ENCODE measurements at places on chromosomes 4 and X.

- no peak for DNase-seq
Measured at GRCh38 chrX:134623293-134624045, 34.8 kb downstream of the PLAC1 start.

DNA sequence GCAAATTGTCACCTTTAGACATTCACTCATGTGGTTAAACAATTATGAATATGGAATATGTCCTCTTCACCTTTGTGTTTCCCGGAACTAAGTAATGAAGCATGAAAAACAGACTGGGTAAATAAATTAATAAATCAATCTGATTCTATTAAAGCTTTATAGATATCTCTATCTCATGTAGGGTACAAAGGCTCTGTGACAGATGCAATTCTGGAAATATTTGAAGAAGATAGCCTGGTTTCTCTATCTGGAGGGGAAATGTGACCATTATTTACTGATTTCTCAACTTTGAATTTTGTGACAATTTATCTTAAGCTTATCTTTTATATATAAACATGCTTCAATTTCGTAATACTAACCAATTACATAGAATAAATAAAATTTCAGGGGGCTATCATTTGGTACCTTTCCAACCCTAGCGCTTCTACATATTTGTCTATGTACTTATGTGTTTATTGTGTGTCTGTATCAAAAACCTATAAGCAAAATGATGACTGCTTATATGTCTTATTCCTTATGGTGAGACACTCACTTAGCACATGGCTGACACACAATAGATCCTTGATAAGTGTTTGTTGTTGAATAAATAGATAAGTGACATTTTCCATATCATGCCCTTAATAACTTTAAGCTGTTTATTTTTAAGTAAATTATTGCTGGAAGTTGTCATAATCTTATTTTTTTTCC, 9.9 kb downstream of the CTSO start:
- DNase-seq = no peak

DNA sequence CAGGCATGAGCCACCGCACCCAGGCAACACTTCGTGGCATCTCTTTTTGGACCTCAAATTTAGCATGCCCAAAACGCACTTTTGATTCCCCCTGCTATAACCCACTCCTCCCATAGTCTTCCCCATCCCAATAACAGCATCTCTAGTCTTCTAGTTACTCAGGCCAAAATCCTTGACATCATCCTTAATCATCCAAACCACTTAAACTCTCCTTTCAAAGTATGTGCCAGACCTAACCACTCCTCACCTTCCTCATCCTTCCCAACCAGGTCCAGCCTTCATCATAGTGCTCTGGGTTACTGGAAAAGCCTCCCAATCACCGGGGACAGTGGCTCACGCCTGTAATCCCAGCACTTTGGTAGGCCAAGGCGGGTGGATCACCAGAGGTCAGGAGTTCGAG, 41.9 kb downstream of the AFAP1 start:
- no peak for DNase-seq

DNA sequence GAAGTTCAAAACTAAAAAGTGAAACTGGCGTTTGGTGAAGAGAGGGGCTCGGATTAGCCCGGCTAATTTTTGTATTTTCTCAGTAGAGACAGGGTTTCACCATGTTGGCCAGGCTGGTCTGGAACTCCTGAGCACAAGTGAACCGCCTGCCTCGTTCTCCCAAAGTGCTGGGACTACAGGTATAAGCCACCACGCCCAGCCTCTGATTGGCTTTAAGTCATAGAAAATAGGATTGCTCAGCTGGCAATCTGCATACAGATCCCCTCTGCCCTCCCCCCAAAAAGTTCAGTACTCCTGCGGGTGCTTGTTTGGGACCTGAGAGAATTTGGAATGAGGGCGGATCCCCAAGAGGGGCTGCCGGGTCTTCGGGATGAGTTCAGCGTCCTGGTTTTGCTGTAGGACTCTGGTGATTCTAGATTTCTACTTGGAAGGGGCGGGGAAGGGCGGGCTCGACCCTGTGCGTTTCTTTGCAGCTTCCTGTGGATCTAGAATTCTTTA, 537 bp upstream of the PRKX start:
- no peak for DNase-seq

DNA sequence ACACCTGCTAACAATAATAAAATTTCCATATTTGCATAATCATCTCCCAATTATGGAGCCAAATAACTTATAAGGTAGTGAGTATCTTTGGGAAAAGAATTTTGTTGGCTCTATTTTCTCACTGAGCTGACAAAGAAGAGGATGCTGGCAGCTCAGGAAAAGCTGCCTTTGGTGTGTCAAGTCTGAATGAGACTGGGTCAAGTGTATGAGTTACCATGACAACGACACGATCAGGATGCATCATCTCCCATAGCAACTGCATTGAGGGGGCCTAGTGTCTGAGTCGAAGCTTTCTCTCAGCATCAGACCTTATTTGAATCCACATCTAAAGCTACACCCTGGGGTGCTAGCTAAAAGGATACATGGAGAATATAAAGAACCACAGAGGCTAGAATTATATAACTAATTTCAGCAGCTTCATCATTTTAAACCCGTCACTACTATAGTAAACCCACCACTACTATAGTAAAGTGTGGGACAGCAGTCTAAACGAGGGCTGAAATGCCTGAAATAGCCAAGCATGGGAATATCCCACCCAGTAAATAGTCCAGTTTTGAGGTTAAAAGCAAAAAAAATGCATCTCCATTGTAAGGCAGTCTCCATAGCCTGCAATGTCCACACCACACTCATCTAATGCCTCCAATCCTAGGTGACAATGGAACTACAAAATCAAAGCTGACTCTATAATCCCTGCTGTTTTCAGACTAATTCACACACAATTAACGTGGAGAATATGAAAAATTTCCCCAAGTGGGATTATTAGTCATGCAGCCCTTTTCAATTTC, 16.0 kb downstream of the GSPT2 start:
- no peak for DNase-seq

- no peak for DNase-seq
Measured at GRCh38 chr4:142419712-142420111, 426.4 kb downstream of the INPP4B start.

GRCh38 chrX:135982860-135983259, 2.4 kb upstream of the SLC9A6 start:
- peak; percentile 12 for DNase-seq

- DNase-seq = no peak
Measured at GRCh38 chr4:7844594-7844991, 95.1 kb downstream of the AFAP1 start.

DNA sequence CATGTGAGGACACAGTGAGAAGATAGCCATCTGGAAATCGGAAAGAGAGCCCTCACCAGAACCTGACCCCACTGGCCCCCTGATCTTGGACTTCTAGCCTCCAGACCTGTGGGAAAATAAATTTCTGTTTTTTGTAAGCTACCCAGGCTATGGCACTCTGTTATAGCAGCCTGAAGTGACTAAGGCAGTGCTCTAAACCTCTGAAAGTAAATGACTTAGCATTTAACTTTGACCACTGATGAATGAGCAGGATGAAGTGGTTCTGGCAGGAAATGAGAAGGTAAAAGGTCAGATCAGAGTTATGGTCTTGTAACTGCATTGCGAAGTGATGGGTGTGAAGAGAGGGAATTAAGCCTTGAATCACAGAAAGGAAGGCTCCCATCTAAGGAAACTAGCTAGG, 17.0 kb downstream of the GPAT3 start:
- peak; percentile 57 for DNase-seq

- no peak for DNase-seq
Measured at GRCh38 chrX:120741452-120741851, 111.6 kb upstream of the C1GALT1C1 start.

- DNase-seq = no peak
Measured at GRCh38 chr4:76199664-76200211, 13.9 kb downstream of the SCARB2 start.

GRCh38 chr4:105088110-105088879, 58.4 kb upstream of the TET2 start:
- no peak for DNase-seq

DNA sequence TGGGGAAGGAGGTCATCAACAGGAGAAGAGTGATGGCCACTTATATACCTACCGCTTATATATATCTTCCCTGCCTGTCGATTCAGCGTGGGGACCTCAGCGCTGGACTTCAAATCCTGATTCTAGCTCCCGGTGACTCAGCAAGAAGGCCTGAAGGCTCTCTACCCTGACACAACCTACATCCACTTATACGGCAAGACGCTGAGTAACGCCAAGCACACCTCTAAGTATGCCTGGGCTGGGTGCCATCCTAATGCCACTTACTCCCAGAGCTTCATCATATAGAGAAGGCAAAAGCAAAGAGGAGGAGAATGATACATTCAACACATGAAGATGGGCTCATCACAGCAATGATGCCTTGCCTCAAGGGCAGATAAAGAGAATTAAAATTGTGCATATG, 198.3 kb downstream of the CHIC2 start:
- no peak for DNase-seq

- no peak for DNase-seq
Measured at GRCh38 chrX:29841750-29842149, 373.6 kb upstream of the MAGEB2 start.

DNA sequence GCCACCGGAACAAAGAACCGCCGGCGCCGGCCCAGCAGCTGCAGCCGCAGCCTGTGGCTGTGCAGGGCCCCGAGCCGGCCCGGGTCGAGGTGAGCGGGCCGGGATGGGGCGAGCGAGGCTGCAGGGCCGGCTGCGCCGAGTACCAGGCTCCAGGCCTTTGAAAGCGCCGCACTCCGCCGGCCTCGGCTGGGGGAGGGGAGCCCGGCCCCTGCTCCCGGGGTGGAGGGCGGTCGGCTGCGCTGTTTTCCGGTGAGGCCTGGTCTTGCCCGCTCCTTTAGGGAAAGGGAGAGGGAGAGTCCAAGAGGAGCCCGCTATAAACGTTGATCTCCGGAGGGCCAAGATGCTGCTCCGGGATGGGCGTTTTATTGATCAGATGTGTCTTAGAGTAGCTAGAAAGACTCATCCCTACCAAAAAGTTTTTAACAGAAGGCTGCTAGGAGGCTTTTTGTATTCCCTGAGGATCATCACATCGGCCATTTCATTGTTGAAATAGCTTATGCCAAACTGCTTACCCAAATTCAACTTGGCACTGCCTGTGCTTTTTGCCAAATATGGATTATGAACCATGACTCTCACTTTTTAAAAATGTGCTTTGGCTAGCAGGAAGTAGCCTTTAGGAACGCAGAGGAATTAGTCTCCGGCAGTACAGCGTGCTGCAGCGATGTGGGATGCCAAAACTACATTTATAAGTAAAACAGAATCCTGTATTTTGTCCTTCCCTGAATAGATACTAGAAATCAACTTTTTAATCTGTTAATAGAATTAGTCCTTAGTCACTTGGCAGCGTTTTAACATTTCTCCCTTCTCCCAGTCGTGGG, 760 bp downstream of the TMEM165 start:
- peak; percentile 54 for DNase-seq

DNA sequence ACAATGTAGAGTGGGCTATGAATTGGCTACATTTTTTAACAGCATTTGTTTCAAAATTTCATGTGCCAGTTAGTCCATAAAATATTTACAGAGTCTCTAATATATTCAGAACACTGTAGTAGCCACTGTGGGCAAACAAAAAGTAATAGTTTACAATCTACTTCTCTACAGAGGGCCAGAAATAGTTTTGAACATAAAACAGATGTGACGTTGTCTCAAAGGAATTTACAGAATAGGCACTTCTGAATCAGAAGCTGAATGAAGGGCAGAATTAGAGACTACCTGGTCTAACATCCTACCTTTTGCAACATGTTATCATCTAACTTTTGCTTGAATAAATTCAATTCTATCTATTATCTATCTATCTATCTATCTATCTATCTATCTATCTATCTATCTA, 811.9 kb upstream of the EPHA5 start:
- no peak for DNase-seq

DNA sequence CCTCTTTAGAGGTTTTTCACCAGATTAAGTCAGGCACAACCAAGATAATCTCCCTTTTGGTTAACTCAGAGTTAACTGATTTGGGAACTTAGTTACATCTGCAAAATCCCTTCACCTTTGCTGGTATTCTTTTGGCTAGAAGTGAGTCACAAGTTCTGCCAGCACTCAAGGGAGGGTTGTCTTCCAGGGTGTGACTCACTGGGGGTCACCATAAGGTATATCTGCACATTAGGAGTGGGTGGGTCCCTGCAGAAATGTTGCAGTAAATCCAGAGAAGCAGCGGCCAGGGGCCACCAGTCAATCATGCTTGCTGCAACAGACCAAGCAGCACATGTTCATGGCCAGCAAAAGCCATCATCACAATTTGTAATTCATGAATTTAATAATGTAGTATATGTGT, 59.8 kb upstream of the MAML3 start:
- no peak for DNase-seq

Data from K562 (cell line).